Stimulated activated CD4-positive, alpha-beta T cell treated with anti-CD3 and anti-CD28 coated beads, Interleukin-2, amount 100 ng/mL, for 24 hours (primary cell): ENCODE measurements at places on chromosomes 7 and 10.

DNA sequence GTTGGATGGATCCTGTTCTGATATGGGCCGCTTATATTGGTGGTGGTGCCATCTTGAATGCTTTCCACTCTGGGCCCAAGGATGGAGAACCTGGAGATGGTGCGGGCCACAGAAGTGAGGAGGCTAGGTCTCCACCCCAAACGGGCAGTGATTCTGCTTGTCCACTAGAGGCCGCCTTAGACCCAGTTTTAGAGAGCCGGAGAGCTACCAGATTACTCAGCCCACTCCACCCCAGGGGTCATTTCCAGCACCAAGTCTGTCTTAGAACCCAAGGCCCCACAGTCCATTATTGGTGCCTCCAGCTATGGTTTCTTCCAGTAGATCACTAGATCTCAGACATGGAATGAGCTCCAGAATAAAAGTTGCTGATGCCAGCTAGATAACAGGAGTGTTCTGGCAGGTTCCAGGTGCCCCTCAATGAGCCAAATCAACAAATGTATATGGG is 11.8 kb upstream of the CAMK2G start:
- peak; percentile 67 for DNase-seq

GRCh38 chr10:116007256-116007891 is 265.6 kb downstream of the GFRA1 start:
- DNase-seq, result no peak

DNA sequence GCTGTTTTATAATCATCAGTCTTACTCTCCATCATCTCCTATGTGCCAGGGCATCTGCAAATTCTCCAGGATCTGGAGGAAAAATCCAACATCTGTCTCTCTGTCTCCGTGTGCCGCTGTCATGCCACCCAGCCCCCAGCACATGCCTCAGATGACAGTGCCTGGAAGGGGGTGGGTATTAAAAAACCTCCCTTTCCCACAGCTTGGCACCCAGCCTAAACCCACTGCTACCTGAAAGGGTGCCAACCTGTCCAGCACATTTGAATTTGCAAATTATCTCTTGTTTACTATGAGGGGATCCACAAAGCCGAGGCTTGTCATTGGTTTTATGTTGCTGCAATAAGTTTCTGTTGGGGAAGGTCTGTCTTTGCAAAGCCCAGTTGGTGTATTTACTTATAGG is 73.1 kb downstream of the EMX2 start:
- no peak for DNase-seq

GRCh38 chr7:16268821-16269768 is 152.2 kb downstream of the CRPPA start:
- no peak for DNase-seq

DNA sequence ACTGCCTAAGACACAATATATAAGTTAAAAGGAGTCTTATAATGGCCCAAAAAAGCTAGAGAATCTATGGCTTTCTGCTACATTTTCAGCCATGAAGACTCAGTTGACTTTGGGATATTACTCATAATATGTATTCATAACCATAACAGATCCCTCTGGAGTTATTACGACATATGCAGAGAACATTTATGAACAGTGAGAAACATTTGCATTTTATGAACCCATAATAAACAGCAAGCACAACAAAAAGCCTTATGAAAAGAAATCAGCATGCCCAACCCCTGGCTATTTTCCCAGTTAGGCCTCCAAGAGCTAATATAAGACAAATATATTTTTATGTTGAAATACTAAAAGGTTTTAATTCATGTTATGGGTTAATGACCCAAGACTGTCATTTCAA is 52.4 kb downstream of the ARMH3 start:
- no peak for DNase-seq

DNA sequence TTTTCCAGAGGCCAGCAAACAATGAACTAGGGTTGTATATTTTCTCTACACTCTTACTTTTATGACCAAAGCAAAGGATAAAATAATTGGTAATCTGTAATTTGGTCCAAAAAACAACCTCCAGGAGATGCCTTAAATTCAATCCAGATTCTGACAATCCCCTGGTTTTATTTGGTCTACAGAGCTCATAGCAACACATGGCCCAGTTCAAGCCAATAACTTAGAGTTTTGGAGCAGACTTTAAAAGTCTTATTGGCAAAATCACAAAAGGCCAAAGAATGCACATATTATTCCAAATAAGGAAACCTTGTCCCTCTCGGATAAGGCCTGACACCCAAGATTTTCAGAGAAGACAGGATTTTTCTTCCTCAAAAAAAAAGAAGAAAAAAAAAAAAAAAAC is 51.9 kb downstream of the SORBS1 start:
- no peak for DNase-seq

GRCh38 chr7:4714767-4715409 is 32.8 kb downstream of the FOXK1 start:
- no peak for DNase-seq

DNA sequence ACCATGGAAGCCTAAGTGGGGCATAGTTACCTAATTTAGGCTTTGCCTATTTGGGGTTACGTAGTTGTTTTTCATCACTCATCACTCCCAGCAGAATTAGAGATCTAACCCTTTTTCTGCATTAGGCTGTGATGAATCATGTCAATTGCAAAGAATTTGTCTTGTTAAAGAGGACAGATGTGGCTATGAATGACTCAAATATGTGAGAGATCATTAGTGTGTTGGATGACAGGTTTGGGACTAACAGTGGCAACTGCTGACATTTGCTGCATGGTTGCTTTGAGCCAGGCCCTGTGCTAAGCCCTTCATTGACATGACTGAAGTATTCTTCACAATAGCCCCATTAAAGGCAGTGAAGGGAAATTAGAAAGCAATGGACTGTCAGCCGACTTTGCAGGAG is 83.4 kb upstream of the BMPER start:
- DNase-seq, result no peak

DNA sequence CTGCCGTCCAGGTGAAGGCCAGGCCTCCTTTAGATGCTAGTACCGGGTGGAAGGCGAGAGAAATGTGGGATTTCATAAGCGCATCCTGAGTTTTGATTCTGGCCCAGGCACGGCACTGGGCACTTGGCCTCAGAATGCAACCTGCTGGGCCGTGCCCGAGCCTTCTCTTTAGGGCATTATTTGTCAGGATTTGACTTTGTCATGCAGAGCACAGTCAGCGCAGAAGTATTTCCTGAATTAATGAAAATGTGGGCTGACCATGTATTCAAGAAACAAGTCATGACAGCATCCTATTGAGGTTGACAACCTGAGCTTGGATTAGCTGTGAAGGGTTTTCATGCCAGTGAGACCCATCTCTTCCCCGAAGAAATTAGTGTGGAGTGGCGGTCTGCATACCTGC is 34.4 kb downstream of the RCC1L start:
- no peak for DNase-seq

GRCh38 chr7:152115021-152115718 is 89.7 kb downstream of the GALNT11 start:
- no peak for DNase-seq

GRCh38 chr10:64010711-64011110 is 489.5 kb downstream of the REEP3 start:
- no peak for DNase-seq

DNA sequence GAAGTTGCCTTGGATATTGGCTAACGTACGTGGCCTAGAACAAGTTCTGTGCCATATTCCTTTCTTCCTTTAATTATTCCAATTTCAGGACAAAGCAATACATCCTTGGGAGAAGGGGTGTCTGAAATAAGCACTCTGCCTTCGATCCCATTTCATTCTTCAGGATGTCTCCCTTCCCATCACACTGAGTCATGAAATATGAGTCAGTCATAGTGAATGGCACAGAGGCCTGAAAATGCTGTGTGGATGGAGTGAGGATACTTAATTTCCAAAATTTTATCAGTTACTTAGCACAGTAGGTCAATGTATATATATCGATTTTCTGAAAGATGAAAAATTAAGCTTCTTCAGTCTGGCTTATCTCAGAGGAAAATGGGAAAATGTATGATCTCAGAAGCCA is 19.5 kb downstream of the EVX1 start:
- DNase-seq, result no peak

DNA sequence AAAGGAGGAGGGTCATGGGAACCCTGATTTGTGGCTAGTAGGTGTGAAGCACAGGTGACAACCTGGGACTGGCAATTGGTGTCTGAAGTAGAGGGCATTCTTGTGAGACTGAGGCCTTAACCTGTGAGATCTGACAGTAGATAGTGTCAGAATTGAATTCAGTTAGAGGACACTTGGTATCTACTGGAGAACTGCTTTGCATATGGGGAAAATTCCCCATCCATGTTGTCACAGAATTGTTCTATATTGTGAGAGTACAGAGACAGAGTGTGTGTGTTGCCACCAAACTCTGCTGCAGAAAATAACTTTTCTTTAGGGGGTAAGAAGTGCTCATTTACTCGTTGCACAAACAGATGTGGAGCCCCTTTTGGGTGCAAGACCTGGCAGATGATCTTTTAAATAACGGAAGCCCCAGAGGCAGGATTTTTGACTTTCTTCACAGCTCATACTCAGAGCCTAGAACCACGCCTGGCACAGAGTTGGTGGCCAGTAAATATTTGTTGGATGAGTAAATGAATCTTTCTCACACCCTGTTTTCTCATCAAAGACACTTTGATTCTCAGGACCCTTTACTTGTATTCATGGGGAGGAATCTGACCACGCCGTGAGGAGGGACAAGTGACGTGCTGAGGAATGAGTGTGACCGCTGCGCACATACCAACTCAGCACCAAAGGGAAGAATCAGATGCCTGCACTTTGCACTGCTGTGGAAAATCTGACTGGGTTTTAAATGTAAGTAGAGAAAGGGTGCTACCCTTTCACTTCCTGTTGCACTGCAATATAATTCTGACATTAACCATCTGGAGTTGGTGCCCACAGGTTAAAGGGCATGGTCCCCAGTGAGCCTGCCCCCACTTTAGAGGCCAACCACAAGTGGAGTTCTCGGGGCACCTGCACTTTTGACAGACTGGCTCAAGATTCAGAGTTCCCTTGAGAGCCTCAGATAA is 39.2 kb upstream of the SDHAF3 start:
- no peak for DNase-seq

DNA sequence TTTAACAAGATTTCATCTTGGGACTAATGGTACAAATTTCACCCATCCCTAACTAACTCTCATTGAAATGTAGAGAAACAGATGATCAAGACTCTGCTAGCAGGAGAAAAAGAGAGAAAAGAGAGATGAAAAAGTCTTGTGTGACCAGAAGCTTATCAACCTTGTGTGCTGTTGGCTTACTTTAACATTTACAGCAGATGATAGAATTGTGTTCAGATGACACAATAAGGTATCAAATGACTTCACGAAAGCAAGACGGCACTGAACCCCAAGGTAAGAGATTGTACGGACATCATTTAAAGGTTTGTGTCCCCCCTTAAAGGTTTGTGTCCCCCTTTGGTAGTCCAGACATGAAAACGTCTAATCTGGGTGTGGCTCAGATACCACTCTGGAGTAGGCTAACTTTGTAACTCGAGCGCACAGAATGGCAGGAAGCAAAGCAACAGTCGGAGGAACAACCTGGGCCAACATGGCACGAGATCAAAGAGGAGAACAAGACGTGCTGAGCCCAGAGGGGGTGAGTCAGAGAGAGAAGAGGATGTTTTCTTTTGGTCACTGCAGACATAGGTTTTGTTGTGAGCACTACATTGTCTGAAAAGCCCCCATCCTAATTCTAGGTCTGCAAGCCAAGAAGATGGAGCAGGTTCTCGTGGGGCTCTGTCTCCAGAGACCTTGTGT is 10.4 kb upstream of the LMBR1 start:
- no peak for DNase-seq

DNA sequence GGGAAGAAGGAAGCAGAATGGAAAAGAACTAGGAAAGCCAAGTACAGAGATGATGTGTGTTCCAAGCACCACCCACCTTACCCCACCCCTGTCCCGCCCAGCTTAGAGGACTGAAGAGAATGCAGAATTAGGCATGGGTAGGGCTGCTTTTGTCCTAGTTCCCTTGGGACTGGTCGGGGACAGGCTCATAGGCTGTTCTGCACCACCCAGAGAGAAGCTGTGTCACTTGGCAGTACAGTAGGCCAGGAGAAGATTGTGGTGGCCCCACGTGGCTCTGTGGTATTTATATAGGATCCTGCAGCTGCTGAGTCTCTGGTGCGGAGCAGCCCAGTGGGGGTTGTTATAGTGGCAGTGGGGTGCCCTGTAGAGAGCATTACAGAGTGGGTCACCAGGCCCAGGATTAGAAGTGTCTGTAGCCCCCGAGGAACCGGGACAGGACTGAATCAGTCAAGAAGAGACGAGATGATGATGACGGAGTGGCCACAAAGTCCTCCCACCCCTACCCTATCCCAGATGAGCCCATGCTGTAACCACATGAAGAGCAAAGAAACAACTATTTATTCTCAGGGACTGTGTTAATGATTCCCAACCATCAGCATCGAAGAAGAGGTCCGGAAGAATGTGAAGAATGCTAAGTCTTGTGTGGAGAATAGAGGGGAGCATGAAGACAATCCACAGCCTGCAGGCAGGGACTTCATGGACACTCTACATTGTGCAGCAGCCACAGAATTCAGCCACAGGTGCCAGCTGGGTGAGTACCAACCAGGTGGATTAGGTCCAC is 88.9 kb downstream of the C1GALT1 start:
- DNase-seq, result no peak

DNA sequence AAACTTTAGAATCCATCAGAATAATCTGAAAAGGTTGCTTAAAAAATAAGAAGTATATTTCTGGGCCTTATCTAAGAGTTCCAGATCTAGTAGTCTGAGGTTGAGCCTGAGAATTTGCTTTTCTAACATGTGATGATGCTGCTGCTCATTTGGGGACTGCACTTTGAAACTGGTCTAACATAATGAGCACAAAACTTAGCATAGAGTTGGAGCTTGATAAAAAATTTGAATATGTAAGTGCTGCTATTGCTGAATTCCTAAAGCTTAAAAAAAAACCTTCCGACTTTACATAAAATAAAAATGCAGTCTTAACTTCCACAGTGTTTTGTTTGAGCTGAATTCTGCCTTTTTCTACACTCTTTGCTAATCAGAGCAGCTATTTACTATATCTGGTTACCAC is 48.8 kb downstream of the GLCCI1 start:
- no peak for DNase-seq

DNA sequence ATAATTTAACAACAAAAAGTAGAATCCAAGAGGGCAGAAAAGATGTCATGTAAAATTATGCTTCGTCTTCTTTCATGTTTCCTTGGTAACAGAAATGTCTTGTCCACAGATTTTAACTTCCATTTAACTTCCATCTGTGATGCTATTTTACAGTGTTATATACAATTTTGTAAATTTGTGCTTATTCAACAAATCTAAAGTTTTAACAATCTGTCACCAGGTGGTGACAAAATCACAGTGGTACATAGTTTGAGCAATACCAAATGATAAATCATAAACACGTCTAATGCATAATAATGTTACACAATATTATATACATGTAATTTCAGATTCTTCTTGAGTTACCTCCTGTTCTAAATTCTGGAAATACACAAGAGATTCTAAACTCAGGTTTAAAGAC is 784.4 kb upstream of the CELF2 start:
- no peak for DNase-seq

GRCh38 chr7:137873524-137873923 is 26.8 kb upstream of the DGKI start:
- DNase-seq, result peak; percentile 27

GRCh38 chr10:124957404-124957947 is 15.6 kb downstream of the ZRANB1 start:
- DNase-seq, result no peak

- no peak for DNase-seq
These were observed 83.9 kb downstream of the DNAJB9 start for GRCh38 chr7:108653526-108653925.

GRCh38 chr10:121511943-121512342 is 86.3 kb downstream of the FGFR2 start:
- no peak for DNase-seq

- DNase-seq, result no peak
These were observed 26.1 kb downstream of the CALML3 start for GRCh38 chr10:5550621-5551530.
